ENCODE measurements at places on chromosomes 3 and 15.

- DNase-seq, result no peak
Observed at GRCh38 chr15:74387141-74387541, 19.7 kb upstream of the CYP11A1 start.

DNA sequence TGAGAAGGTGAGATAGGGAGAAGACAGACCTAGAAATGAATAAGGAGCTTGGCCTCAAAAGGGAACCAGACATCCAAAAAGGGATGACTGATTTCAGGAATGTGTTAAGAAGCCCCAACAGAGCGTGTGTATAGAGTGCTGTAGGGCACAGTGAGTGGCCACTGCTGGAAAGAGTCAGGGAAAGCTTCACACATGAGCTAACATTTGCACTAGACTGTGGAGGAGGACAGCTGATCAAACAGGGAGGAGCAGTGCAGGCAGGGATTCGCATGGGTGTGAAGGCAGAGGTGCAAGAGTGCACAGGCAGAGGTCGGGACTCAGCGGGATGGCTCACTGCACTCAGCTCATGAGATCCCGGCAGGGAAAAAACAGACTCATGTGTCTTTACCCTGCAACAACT lies 61.8 kb downstream of the NPTN start:
- DNase-seq, result no peak

- no peak for DNase-seq
Observed at GRCh38 chr3:134737516-134737915, 57.5 kb upstream of the EPHB1 start.

DNA sequence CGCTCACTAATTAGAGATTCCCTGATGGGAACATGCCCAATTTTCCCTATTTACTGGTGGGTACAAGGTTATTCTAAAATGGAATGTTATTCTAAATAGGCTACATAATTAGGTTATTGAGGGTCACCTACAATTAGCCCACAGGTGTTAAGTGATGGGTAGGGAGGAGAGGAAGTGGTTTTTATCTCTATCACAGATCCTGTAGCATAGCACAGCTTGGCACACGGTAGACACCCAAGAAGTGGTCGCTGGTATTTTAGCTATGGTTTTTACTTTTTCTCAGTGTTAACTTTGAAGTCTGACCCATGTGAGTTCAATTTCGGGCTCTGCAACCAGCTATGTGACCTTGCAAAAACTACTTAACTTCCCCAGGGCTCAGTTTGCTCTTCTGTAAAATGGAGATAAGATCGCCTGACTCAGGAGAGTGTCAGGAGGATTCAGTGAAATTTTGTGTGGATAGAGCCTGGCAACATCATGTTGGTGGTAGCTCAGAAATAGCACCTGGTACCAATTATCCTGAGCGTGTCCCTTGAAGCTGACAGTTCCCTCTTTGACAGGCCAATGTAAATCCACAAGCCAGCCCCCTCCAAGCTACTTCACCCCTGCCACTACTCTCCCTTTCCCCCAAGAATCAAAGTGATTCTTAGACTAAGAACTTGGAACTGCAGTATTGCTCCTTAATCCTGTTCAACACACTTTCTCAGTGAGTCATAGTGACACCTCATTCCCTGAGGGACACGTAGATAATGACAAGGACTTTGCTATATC lies 8.7 kb upstream of the LMCD1 start:
- DNase-seq, result no peak

DNA sequence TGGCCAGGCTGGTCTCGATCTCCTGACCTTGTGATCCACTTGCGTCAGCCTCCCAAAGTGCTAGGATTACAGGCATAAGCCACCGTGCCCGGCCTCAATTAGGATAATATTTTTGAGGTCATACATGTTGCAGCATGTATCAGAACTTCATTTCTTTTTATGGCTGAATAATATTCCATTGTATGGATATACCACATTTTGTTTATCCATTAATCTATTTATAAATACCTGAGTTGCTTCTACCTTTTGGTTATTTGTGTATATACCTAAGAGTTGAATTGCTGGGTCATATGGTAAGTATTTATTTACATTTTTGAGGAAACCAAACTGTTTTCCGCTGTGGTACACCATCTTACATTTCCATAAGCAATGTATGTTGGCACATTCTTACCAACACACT lies 18.1 kb upstream of the PYGO1 start:
- DNase-seq, result no peak

DNA sequence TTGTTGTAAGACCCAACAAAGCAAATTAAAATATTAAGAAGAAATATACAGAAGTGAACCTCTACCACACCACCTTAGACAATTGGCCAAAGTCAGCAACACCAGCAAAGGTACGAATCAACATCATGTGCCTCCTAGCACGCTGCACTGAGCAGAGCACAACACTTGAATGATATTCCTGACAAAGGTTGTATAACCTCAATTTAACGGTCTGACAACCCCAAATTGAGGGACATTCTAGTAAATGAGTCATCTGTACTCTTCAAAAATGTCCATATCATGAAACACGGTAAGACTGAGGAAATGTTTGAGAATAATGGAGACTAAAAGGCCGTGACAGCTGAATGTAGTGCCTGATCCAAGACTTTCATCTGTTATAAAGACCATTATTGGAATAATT lies 41.3 kb upstream of the TNFSF10 start:
- DNase-seq, result no peak

DNA sequence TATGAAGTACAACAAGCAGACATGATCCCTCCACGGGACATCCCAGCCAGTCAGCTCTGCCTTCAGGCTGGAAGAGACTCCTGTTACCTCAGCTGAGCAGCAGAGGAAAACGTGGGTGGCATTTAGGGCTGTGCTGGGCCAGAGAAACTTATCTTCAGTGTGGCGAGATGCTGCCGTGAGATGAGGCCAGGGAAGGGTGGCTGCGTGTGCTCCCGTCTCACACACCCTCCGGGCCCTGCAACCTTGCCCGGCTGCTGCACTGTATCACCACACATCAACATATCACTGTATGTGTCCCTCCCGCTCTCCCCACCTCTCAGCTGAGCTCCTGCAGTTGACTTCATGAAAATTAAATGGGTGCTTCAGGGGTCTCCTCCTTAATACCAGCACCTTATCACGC lies 23.4 kb downstream of the BMF start:
- DNase-seq, result no peak

GRCh38 chr15:87947560-87947959 lies 309.0 kb downstream of the NTRK3 start:
- no peak for DNase-seq

All from GM06990 (cell line).